HepG2 (cell line): ENCODE measurements at places on chromosomes 2 and 18.

- H3K27ac ChIP-seq = no peak overlapping the region
- DNase-seq = no peak
- no peaks in the 10 kb centered on the region for H3K4me1 ChIP-seq
- no peak overlapping the region for H3K4me3 ChIP-seq
These were observed 15.3 kb downstream of the PDE11A start for GRCh38 chr2:178057179-178057680.

DNA sequence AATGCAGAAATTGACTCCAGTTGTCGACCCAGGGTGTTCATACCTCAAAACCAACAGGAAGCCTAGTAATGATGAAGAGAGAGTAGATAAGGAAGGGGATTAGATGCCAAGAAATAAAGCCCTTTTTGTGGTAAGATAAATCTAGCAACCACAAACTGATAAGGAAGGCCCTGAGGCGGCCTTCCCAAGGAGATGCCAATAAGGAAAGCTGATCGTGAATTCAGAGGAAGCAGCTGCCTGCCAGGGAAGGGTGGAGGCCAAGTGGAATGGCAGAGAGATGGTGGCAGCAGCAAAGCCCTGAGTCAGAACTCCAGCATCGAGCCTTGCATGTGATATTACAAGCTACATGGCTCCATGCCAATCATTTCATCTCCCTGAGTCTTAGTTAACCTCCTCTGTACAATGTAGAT is 126.3 kb downstream of the IRS1 start:
- no peak overlapping the region for H3K27ac ChIP-seq
- no peaks in the 10 kb centered on the region for H3K27me3 ChIP-seq
- no peak overlapping the region for H3K4me3 ChIP-seq
- DNase-seq = no peak
- H3K36me3 ChIP-seq = no peaks in the 10 kb centered on the region
- H3K4me1 ChIP-seq = peaks cover 24% of the 10 kb centered on the region

GRCh38 chr2:67169417-67170140 is 227.6 kb upstream of the ETAA1 start:
- H3K4me1 ChIP-seq = no peaks in the 10 kb centered on the region
- H3K36me3 ChIP-seq = no peaks in the 10 kb centered on the region
- H3K4me3 ChIP-seq = no peak overlapping the region

GRCh38 chr2:18047213-18047611 is 168.7 kb downstream of the KCNS3 start:
- no peak for DNase-seq
- no peak overlapping the region for H3K4me3 ChIP-seq
- H3K4me1 ChIP-seq = no peaks in the 10 kb centered on the region
- H3K36me3 ChIP-seq = no peaks in the 10 kb centered on the region

- DNase-seq = peak; percentile 50
- H3K36me3 ChIP-seq = no peaks in the 10 kb centered on the region
- peak overlapping the region; percentile 1 for H3K27ac ChIP-seq
- no peak overlapping the region for H3K4me3 ChIP-seq
- no peaks in the 10 kb centered on the region for H3K27me3 ChIP-seq
These were observed 181.0 kb downstream of the ERBB4 start for GRCh38 chr2:212357606-212358005.

- H3K27me3 ChIP-seq = peaks cover 18% of the 10 kb centered on the region; the same call in 2 of the 3 replicates
- no peak overlapping the region for H3K4me3 ChIP-seq
- H3K27ac ChIP-seq = no peak overlapping the region
- no peak for DNase-seq
These were observed 9.7 kb upstream of the ZNF516 start for GRCh38 chr18:76504749-76505148.

GRCh38 chr2:233384811-233385488 is 30.7 kb downstream of the DGKD start:
- H3K27ac ChIP-seq = peak overlapping the region; percentile 0
- no peak for DNase-seq
- H3K4me1 ChIP-seq = peaks cover 77% of the 10 kb centered on the region
- H3K36me3 ChIP-seq = peaks cover 3% of the 10 kb centered on the region
- no peak overlapping the region for H3K4me3 ChIP-seq

GRCh38 chr2:1651121-1652033 is 92.9 kb downstream of the PXDN start:
- H3K4me1 ChIP-seq = no peaks in the 10 kb centered on the region
- DNase-seq = no peak
- peaks cover 3% of the 10 kb centered on the region; the same call in 1 of the 2 replicates for H3K27me3 ChIP-seq
- H3K4me3 ChIP-seq = no peak overlapping the region

DNA sequence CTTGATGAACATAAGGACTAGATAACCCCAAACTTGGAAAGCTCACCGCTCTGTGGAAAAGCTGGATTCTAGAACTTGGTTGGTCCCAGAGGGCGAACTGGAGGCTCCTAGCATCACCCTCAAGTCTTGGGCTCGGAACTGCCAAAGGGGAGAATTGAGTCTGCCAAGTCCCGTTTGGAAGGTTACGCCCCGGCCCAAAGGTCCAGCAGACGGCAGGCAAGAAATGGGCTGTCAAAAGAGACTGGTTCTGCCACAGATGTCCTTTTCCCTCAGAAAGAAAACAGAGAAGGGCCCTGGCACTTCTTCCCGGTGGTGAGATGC is 182.2 kb downstream of the ANAPC1 start:
- H3K27me3 ChIP-seq = no peaks in the 10 kb centered on the region; the same call in 1 of the 2 replicates
- no peak overlapping the region for H3K27ac ChIP-seq
- peaks cover 62% of the 10 kb centered on the region for H3K4me1 ChIP-seq
- no peak overlapping the region for H3K4me3 ChIP-seq
- no peaks in the 10 kb centered on the region for H3K36me3 ChIP-seq

DNA sequence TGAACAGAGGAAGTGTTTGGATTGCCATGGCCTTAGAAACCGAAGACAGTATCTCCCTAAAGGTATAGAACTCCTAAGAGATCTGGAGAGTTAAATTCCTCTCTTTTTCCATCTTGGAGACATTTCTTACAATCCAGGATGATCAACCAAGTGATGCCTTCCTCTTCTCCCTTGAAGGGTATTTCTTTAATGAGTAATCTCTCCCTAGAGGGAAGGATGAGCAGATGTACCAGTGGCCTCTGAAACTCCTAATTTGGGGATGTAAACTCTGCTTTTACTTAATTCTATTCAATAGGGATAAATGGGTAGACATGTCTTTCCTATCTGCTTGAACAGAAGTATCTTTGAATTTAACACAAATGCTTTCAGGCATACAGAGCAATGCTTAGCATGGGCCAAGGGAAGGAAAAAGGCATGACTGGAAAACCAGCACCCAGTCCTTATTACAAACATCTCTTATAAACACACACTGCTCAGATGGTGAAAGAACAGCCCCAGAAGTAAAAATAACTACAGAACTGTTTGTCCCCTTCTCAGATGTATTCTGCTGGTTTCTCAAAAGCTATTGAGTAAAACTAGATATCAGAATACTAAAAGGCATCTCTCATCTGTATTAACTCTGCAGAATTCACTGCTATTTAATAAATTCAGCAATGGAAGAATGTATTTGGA is 4.7 kb upstream of the THNSL2 start:
- no peaks in the 10 kb centered on the region for H3K36me3 ChIP-seq
- no peak for DNase-seq
- H3K4me3 ChIP-seq = no peak overlapping the region
- H3K27me3 ChIP-seq = peaks cover 26% of the 10 kb centered on the region; the same call in 1 of the 3 replicates
- H3K4me1 ChIP-seq = peaks cover 23% of the 10 kb centered on the region

- no peak for DNase-seq
- H3K27ac ChIP-seq = no peak overlapping the region
- H3K36me3 ChIP-seq = no peaks in the 10 kb centered on the region
- peaks cover 6% of the 10 kb centered on the region for H3K4me1 ChIP-seq
- no peak overlapping the region for H3K4me3 ChIP-seq
These were observed 48.7 kb downstream of the ACYP2 start for GRCh38 chr2:54164106-54164505.

GRCh38 chr2:221514305-221515040 is 57.6 kb downstream of the EPHA4 start:
- no peak for DNase-seq
- no peak overlapping the region for H3K4me3 ChIP-seq
- H3K36me3 ChIP-seq = no peaks in the 10 kb centered on the region
- no peaks in the 10 kb centered on the region; the same call in 2 of the 3 replicates for H3K27me3 ChIP-seq
- H3K4me1 ChIP-seq = no peaks in the 10 kb centered on the region

GRCh38 chr2:24382363-24383073 is 22.2 kb upstream of the ITSN2 start:
- H3K4me1 ChIP-seq = peaks cover 11% of the 10 kb centered on the region
- H3K36me3 ChIP-seq = no peaks in the 10 kb centered on the region
- no peak overlapping the region for H3K4me3 ChIP-seq
- H3K27ac ChIP-seq = no peak overlapping the region

DNA sequence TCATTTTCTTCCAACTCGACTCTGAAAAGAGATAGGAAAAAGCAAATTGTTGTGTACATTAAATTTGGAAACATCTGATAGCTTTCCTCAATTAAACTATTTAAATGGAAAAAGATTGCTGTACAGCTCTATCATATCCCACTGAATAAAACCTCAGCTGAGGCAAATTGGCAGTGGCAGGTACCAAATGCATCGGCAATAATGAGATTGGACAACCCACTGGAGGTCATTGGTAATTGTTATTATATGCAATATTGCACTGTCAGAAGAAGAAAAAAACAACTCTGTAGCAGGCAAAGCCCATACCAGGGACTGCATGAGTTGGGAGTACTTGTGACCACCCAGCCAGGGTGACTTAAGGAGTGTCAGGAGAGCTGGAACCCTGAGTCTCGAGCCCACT is 291.6 kb upstream of the SKOR2 start:
- H3K27ac ChIP-seq = no peak overlapping the region
- H3K4me1 ChIP-seq = no peaks in the 10 kb centered on the region
- no peaks in the 10 kb centered on the region for H3K36me3 ChIP-seq
- H3K4me3 ChIP-seq = no peak overlapping the region

GRCh38 chr18:27491772-27492171 is 306.7 kb upstream of the CHST9 start:
- H3K27ac ChIP-seq = no peak overlapping the region
- DNase-seq = no peak
- H3K4me1 ChIP-seq = peaks cover 13% of the 10 kb centered on the region
- H3K4me3 ChIP-seq = no peak overlapping the region
- no peaks in the 10 kb centered on the region for H3K27me3 ChIP-seq

- H3K4me1 ChIP-seq = no peaks in the 10 kb centered on the region
- DNase-seq = no peak
- H3K36me3 ChIP-seq = no peaks in the 10 kb centered on the region
- no peak overlapping the region for H3K27ac ChIP-seq
- H3K4me3 ChIP-seq = no peak overlapping the region
- no peaks in the 10 kb centered on the region; the same call in 1 of the 2 replicates for H3K27me3 ChIP-seq
These were observed 40.1 kb upstream of the GBX2 start for GRCh38 chr2:236208019-236208926.

DNA sequence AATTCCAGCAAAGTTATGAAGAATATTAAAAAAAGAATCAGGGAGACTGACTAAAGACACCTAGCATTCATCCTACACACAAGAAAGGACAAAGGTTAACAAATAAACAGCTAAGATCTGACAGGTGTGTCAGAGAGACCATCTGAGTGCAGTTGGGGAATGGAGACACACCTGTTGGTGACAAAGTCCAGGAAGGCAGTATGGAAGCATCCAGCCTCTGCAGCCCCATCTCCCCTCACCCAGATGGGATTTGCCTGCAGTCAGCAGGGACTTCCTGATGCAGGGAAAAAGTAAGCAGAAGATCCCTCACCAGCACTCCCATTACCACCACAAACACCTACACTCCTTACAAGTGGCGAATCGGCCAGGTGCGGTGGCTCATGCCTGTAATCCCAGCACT is 37.9 kb downstream of the USP34 start:
- H3K4me3 ChIP-seq = no peak overlapping the region
- H3K27ac ChIP-seq = no peak overlapping the region
- no peaks in the 10 kb centered on the region for H3K27me3 ChIP-seq
- DNase-seq = no peak

DNA sequence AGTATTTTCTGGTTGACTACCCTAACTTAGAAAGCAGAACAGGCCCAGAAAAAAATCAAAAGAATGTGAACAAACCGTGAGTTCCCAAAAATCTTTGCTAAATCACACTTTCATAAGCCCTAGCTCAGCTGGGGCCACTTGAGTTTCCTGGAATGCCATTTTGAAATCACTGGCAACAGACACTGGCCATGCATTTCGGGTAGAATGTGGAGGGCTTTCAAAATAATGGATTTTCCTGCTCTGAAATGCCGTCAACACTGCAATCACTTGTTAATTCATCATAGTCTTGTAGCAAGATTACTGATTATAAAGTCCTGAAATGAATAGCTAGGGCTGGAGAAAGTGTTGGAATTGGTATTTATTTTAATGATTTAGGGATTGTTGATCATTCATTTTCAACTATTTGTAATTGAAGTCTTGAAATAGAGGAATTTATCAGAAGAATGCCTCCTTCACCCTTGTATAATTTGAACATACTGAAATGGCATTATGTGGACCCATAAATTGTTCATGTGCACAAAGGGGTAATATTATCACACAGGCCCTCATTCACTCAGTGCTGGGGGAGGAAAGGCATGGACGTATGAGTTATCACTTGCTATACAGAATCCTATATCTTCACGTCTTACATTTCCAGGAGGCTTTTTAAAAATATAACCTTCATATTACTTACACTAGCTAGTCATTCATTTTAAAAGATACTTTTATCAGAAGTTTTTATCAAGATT is 134.8 kb downstream of the DTNA start:
- no peaks in the 10 kb centered on the region for H3K4me1 ChIP-seq
- no peak overlapping the region for H3K4me3 ChIP-seq
- no peak overlapping the region for H3K27ac ChIP-seq
- no peaks in the 10 kb centered on the region for H3K27me3 ChIP-seq

DNA sequence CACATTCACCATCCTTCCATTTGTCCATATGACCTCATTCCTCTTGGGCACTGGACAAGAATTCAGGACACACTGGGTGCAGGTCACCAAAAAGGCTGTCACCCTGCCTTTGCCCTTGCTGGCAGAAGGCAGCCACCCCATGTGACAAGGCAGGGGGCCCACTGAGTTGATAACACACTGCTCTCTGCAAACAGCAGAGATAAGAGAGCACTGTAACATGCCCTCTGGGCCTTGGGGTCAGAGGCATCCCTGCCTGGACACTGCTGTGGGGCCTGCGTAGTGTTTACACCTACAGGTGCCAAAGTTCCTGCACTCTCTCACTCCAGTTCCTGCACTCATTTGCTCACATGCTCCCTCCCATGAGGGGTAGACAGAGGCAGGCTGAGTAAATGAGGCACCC is 344.7 kb upstream of the TCF4 start:
- H3K4me3 ChIP-seq = no peak overlapping the region
- no peak for DNase-seq
- no peaks in the 10 kb centered on the region for H3K27me3 ChIP-seq
- no peak overlapping the region for H3K27ac ChIP-seq
